Stimulated activated CD4-positive, alpha-beta T cell treated with anti-CD3 and anti-CD28 coated beads, Interleukin-4, amount 100 ng/mL, for 1 hour (primary cell): ENCODE measurements at places on chromosomes 6 and 20.

DNA sequence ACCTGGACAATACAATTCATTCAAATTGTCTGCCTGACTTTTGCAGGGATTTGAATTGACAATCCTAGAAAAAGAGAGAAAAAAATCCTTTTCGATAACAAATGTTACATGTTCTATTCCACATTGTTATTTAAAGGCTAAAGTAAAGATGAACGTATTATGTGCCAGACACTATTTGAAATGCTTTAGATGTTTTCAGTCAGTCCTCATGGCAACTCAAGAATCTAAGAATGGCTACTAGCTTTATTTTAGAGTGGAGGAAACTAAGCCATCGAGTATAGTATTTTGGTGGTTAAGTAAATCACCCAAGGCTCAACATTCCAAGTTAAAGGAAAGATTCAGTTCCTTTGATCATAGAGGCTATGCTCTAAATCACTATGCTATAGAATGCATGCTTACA lies 558.6 kb upstream of the MAN1A1 start:
- DNase-seq, result no peak

GRCh38 chr20:10594296-10594868 lies 79.4 kb downstream of the JAG1 start:
- DNase-seq, result no peak

DNA sequence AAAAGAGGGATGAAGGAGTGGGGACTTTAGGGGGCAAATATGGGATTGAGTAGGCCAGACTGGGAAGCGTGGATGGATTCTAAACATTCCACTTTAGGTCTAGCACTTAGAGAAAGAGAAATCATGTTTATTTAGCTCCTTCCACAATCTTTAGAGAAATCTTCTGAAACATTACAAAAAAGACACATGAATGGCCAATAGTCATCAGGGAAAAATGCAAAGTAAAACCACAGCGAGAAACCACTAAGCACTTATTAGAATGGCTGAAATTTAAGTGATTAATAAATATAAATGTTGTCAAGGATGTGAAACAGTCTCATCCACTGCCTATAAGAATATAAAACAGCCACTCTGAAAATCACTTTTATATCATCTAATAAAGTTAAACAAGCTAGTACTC lies 46.9 kb downstream of the HLA-A start:
- no peak for DNase-seq

DNA sequence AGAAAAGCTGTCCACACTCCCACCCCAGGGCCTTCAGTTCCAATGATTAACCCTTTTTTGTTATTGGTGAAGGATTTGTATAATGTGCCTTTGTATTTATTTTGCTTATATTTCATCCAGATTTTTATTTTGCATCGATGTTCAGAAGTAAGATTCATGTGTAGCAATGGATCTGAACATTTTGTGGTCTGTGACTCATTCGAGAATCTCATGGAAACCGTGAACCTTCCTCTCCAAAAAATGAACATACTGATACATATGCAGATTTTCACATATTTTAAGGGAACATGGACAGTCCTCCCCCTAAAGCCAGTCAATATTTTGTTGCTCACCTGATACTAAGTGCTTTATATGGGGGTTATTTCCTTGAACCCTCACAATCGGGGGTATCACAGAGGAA lies 421.8 kb upstream of the SOX4 start:
- no peak for DNase-seq

DNA sequence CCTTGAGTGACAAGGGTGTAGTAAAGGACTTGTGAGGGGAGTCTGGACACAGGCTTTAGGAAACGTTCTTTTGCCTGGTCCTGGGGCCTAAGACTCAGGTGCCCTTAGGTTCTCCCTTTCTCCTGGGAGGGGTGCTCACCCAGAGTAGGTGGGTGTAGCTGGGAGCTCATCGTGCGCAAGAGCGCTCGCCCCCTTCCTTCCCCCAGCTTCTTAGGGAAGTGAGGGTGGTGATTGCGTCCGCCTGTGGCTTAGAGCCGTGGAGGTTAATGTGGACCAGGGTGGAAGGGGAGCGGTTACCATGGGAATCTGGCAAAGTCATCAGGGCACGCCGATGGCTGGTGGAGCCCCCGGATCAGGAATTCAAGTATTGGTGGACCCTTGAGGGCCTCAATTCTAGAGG lies 3.3 kb upstream of the AARS2 start:
- no peak for DNase-seq

DNA sequence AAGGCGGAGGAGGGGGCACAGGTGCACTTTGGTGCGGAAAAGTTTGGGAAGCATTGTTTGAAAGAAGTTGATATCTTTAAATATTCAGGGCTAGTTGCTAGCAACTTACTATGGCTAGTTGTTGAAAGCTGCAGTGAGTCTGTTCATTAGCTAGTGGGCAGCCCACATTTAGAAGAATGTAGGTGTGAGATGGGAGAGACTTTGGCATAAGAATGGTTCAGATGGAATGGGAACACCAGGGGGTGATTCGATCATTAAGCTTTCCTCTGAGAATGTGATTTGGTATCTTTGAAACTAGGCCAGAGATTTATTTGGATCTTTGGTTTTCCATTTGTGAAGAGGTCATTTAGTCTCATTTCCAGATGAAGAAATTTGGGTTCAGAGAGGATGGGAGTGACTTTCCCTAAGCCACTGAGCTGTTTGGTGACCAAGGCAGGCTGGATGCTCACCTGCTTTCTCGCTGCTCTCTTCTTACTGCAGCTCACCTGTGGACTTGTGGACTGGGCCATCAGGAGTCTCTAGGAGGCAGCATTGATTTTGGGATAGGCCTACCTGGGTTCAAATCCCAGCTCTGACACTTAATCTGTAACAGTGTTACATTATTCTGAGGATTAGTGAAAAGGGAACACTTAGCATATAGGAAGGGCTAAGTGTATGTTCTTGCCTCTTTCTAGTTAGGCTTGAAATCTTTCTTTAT lies 62.9 kb downstream of the CARMIL1 start:
- no peak for DNase-seq

DNA sequence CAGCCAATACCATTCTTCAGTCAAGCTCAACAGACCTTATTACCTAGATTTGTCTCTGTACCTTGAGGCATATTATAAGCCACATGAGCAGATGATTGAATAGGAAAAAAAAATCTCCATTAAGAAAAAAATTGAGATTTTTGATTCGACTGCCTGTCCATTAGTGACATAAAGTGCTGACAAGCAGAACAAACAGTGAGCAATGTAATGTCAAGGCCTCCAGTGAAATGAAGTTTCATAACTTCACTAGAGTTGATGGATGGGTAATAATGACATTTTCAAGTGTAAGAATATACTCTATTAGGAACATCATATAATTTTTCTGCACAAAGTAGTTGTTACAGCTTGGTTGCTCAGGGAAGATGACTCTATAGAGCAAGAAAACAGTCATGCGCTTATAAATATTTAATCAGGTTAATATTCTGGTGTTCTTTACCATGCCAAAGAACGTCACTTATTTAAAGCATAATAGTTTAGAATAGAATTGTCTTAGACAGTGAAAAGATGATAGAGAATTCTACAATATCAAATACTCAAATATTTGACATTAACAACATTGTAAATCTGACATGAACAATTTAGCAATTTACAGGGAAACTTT lies 783.7 kb downstream of the EPHA7 start:
- DNase-seq, result no peak

GRCh38 chr6:152458648-152459644 lies 178.2 kb downstream of the SYNE1 start:
- no peak for DNase-seq

DNA sequence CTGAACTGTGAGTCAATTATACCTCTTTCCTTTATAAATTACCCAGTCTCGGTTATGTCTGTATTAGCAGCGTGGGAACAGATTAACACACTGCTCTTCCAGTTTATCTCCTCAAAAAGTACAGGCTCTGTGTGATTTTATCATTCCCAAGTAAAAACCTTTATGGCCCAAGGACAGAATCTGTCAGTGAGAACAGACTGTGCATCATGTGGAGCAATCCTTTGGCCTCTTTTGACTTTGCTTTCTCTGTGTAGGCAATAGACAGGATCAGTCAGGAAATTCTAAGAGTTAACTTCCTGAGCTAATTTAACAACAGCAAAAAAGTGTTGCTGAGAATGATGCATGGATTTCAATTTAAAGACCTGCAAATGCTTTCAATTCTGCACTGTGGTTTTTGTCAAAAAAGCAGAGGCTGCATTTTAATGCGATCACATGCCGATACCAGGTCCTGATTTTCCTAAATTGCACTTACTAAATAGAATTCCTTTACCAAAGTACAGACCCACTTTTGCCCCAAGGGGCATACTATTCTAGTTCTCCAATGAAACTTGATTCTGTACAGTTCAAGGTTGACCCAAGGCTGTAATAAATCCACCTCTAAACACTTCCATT lies 246.7 kb upstream of the MARCKS start:
- no peak for DNase-seq
